ENCODE measurements at places on chromosomes 3 and 15.

GRCh38 chr3:194775266-194775665, 89.6 kb downstream of the FAM43A start:
- DNase-seq = no peak

DNA sequence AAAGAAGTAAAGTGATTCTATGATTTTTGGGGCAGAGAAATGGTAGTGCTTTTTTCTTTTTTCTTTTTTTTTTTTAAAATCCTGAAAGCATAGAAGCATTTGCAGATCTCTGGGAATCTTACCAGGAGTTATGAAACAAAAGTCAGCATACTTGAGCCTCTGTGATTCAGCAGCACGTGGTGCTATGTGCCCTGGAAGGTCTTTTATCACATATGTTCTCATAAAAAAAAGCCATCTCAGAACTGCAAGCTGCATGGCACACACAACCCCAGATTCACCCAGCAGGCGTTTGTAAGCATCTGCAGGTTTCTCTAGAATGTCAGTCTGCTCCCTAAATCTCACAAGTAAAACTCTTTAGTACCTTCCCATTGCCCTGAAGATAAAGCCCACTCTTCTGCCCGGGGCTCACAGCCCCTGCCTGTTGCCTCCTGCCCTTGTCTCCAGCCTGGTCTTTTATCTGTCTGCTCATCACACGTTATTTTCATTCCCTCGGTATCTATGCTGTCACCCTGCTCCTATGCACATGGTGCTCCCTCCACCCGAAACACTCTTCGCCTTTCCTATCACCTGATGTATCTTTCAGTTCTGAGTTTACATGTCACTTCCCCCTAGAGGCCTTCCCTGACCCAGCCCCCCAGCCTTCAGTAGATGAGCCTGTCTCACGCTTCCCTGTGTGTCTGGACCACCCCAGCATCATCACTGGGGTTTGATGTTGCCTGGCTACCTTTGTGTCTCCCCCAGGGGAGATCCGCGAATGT, 72.4 kb downstream of the CHDH start:
- no peak for DNase-seq

DNA sequence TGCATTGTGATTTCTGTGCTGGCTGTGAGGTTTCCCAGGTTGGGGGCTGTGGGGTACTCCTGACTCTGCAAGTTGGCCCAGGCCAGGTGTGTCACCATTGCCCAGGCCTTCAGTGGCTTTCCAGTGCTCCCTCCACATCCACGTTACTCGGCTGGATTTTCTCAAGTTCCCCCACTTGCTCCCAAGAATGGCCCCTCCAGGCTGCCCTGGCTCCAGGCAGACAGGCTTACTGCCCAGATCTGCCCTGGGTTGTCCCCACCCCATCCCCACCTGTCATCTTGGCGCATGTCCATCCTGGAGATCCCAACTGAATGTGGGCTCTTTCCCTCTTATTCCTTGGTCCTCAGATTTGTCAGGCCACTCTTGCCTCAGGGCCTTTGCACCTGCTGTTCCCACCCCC, 3.6 kb downstream of the APBA2 start:
- no peak for DNase-seq

GRCh38 chr3:194136519-194137007, 615 bp downstream of the HES1 start:
- DNase-seq = no peak

DNA sequence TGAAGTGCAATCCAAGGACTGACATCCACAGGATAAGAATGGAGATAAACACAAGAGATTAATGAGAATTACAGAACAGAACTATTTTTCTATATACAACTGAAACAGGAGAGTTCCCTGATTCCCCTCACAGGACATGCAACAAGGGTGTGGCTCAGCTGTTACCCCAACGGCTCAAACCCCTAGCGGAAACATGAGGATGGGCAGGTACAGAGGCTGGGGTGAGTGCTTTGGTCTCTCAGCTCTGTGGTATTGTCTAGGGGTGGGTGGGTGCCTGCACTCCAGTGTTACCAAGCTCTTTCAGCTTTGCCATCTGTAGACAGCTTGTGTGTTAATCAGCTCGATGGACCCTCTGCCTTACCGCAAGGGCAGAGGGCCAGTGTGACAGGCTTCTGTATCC, 17.8 kb upstream of the LRIG1 start:
- DNase-seq = no peak

GRCh38 chr3:97793420-97794019, 28.3 kb upstream of the CRYBG3 start:
- DNase-seq = no peak

DNA sequence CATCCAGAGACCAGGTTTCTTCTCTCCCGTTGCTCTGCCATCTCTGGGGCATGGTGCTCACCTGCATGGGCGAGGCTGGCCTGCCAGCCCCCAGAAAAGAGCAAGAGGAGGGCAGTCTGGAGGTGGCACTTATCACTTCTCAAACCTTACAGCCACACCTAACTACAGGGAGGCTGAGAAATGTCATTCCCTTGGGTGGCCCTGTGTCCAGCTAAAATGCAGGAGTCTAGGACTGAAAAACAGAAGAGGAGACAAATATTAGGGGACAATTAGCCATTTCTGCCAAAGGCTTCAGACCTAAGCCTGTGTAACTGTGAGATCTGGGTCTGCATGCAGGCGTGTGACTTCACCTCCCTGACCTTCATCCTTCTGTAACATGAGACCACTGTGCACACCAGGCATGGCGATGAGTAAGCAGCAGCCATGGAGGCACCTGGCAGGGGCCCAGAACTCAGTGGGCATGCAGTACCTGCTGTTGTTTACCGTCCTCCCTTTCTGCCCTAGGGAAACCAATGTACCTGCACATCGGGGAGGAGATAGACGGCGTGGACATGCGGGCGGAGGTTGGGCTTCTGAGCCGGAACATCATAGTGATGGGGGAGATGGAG, 83.4 kb downstream of the MESD start:
- no peak for DNase-seq

GRCh38 chr3:177731644-177732268, 534.5 kb upstream of the TBL1XR1 start:
- no peak for DNase-seq

DNA sequence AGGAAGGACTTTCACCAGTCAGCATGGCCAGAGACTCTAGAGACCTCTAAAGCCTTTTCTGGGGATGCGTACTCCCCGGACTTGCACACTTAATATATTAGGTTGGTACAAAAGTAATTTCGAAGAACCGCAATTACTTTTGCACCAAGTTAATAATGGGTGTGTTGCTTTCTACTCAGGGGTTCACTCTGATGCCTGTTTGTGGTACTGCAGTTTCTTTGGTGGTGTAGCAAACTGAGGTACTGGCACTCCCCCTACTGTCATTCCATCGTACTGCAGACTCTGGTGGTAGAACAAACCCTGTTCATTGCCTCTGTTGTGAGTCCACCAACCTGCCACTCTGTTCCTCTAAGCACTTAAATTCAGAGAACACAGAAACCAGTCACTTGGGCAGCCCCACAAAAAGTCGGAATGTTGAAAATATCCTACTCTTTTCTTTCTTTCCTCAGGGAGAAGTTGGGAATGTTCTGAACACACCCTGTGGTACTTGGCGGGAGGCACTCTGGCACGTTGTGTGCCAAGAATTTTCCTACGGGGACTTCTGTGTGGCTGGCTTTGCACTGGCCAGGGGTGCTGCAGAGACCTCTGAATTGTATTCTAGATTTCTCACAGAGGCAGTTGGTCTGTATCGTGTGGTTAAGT, 46.3 kb downstream of the GABRG3 start:
- peak; percentile 72 for DNase-seq

DNA sequence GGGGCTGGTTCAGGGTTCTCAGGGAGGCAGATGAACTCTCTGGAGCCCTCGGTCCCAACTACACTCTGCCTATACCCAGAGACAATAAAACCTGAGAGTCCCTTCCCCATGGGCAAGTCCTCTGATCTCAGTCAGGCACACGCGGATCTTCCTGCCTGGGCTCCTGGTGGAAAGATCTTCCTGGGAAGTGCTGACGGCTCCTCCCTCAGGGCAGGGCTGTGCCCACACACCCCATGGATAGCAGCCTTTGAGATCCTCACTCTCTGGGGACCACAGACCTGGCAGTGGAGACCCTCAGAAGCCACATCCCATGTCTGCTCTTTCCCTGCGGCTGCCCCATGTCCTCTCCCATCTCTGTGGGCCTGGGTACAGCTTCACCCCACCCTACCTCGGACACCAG, 10.4 kb downstream of the SH2D7 start:
- no peak for DNase-seq

DNA sequence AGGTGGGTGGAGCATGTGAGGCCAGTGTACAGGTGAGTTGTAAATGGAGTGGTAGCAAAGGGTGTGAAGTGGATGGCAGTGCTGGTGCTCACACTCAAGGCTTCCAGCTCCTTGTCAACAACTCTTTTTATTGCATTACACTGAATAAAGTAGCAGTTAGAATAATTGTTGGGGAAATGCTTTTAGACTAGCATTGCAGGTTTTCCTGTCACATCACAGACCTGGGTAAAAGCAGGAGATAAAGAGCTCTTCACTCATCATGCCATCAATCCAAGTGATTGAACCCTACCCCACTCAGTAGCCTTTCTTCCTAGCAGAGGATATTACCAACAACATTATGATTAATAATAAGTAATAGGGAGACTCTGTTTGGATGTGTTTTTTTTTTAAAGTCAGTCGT, 81.6 kb downstream of the CDIN1 start:
- no peak for DNase-seq

DNA sequence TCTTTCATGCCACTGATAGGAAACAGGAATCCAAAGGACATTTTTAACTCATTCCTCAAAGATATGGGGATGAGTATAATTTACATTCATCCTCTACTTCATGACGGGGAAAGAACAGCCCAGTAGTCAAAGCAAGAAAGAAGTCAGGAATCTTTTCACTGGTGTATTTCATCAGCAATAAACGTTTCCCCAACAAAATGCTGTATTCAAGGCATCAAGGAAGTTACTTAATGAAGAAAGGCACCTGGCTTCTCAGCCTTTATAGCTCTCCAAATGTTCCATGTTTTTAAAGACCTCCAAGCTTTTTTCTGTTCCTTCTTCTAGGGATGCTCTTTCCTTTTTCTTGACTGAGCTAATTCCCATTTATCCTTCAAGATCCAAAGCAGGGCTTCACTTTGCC, 221.5 kb upstream of the ICE2 start:
- no peak for DNase-seq

GRCh38 chr3:114962189-114962588, 184.9 kb downstream of the ZBTB20 start:
- DNase-seq = no peak

DNA sequence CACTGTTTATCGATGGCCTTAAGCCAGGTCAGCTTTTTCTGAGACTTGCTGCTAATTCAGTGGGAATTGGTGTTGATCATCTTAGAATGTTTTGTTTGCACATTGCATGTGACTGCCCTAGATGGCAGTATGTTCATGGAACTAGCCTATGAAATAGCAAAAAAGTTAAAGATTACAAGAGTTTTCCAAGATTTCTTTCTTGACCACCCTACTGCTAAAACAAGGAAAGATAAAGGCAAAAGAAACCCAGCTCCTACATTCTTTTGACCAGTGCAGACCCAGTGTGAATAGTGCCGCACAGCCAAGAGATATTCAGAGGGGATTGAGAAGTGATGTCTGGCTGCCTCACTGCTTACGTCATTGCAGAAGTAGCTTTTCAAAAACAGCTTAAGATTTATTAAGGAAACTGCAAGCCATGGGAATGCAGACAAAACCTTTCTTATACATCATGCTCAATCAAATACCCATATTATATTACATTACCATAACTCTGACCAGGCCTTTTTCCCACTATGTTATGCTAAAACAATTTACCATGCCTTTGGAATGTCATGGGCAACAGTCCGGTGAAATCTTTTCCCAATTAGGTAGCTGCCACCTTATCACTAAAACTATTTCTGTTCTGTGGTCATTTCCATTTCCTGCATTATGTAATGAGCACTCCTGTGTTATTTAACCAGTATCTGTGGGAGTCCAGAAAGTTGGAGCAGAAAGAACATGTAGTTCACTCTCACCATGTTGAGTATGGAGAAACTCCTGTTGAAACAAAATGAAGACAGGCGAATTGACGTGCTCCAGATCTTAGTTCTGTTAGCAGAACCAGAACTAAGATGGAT, 6.0 kb downstream of the PHLDB2 start:
- no peak for DNase-seq

GRCh38 chr15:38182900-38183299, 69.7 kb upstream of the SPRED1 start:
- no peak for DNase-seq

- DNase-seq = no peak
These were observed 178.4 kb downstream of the POLR2M start for GRCh38 chr15:57884936-57885335.

GRCh38 chr3:106740116-106740515, 637.1 kb upstream of the CCDC54 start:
- no peak for DNase-seq

- DNase-seq = peak; percentile 33
These were observed 106.5 kb downstream of the ZNF609 start for GRCh38 chr15:64566629-64567427.

DNA sequence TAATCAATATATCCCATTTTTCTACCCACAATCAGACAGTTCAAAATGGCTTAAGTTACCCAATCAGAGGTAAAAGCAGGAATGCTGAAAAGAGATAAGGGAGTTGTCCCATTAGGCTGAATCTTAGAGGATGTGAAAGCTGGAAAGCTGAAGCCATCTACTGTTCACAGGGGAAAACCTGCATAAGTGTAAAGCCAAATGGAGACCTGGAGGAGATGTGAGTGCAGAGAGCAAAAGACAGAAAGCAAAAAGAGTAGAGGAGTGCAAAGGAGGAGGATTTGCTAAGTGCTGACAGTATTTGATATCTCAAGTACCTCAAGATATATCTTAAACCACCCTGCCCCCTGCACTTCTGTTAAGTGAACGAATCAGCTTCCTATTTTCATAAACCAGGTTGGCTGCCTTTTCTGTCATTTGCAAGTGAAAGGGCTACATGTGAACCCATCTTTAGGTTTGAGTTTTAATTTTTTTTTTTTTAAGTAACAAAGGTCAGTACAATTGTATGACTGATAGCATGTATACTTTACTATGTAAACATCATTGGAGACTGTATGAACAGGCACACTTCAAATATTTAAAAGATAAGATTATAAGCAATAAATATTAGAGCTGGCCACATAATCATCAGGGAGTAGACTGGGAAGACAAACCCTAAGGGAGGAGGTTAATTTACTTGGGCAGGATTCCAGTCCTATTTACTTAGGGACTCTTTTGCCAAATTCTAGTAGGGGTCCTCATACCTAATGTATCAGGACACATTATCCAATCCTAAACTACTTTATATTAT, 22.8 kb upstream of the P2RY1 start:
- DNase-seq = no peak

DNA sequence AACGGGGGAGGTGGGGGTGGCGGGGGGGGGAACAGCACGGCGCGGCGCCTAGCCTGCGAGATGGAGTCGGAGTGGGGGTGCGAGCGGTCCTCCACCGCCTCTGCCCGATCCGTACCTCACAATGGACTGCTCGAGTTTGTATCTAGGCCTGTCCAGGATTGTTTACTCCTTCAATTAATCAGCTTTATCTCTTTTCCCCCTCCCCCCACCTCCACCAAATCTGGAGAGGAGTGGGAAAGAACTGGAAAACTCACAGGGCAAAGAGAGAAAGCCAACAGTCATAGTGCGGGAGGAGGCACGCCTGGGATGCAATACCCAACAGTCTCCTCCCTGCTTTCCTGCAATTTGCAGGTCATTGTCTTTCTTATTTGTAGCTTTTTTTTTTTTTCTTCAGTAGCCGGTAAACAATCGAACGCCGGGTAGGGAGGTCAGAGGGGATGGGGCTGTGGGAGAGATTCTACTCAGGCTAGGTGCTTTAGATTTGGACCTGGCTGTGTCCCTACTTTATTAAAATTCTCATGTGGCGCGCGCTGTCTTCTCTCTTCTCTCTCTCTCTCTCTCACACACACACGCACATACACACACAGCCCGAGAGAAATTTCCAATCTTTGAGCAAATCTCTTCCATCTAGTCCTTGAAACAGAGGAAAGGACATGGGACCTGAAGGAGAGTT, 6.9 kb upstream of the MEIS2 start:
- DNase-seq = no peak

Measured in HL-60 (cell line).